ENCODE measurements at places on chromosomes 7 and 10. TPM values are rescaled to one million over a fixed set of nuclear protein-coding genes. Genes with fewer than 3 reads are reported as not detected.

EPHB4 gene
- total RNA-seq, result 37.1 TPM

SDK1 gene
- 10.1 TPM for total RNA-seq

GSTO2 gene
- total RNA-seq, result 1.7 TPM

BAZ1B gene
- 80.3 TPM for total RNA-seq

IFIT1 gene
- 16.4 TPM for total RNA-seq

MRLN gene
- total RNA-seq, result not detected

CYP2C19 gene
- not detected for total RNA-seq

Measured in uterine smooth muscle cell (primary cell).